ENCODE measurements at places on chromosomes 11 and 22.

- no peak for DNase-seq
Observed at GRCh38 chr22:20524004-20524481, 16.6 kb downstream of the MED15 start.

GRCh38 chr11:72585762-72586311, 88.4 kb downstream of the PDE2A start:
- DNase-seq = no peak

GRCh38 chr22:35390933-35391332, 9.0 kb upstream of the MCM5 start:
- DNase-seq = no peak

DNA sequence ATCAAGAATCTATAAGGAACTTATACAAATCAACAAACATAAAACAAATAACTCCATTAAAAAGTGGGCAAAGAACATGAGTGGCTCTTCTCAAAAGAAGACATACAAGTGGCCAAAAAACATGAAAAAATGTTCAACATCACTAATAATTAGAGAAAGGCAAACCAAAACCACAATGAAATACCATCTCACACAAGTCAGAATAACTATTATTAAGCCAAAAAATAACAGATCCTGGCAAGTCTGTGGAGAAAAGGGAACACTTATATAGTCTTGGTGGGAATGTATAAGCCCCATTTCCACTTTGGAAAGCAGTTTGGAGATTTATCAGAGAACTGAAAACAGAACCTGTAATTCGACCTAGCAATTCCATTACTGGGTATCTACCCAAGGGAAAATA, 921.0 kb downstream of the KCNA4 start:
- no peak for DNase-seq

GRCh38 chr11:118016104-118016503, 29.9 kb downstream of the IL10RA start:
- DNase-seq = peak; percentile 72

DNA sequence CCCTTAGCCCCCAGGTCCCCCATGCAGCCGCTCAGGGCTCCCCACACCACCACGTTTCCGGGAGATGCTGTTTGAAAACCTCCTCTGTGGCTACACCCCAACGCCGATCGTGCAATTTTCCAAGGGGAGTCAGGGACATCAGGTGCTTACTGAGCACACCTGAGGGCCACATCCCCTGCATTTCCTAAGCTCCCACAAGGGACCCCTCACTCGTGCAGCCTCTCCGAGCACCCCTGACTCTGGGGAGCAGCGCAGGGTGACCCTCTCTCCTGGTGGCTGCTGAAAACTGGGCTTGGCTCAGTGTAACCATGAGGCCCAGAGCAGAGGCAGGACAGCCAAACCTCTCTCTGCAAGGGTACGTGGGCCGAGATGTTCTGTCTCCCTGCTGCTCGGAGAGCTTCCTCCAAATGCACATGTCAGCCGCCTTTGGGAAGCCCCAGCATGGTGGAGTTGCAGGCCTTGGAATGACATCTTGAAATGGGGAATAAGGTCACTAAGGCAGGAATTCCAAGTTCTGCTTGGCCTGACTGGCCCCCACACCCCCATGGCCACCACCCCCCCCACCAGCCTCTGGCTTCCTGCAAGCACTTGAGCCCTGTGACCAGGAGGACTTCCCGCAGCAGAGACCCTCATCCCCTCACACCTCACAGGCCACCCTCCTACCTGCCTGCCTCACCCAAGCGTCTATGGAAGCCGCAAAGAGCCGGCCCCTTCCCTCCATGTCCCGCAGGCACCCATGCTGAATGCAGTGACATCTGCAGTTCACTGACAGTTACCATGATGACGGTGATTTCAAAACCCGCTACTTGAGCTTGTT, 257.4 kb downstream of the BRD1 start:
- no peak for DNase-seq

DNA sequence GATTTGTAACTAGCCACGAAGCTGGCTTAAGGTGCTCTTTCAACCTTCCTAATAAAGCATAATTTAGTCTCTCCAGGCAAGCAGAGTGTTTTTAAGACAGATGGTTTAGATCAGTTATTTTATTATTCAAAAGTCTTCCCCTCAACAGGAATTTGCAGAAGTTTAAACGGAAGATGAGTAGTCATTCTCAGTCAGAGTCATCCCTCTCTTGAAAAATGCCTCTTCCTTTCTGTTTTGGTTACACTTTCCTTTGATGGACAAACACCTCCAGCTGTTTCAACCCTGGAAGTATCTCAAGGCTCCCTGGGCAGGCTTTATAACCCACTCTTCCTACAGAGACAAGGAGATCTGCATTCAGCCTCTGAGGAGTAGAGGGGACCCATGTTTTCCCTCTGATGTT, 60.3 kb upstream of the POU2AF2 start:
- DNase-seq = peak; percentile 23

DNA sequence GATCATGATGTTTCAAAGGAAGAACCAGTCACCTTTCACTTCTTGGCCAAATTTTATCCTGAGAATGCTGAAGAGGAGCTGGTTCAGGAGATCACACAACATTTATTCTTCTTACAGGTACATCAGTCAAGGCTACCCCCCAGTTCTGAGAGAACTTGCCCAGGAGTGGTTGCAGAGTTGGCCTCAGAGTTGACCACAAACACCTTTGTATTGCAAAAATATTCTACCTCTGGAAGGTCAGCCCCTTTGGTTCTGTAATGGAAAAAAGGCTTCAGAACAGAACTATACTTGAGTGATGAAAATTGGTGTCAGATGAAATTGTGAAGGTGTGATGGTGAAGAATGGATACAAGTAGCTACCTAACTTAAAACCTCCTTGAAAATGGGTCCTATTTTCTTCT, 35.7 kb downstream of the NF2 start:
- no peak for DNase-seq

DNA sequence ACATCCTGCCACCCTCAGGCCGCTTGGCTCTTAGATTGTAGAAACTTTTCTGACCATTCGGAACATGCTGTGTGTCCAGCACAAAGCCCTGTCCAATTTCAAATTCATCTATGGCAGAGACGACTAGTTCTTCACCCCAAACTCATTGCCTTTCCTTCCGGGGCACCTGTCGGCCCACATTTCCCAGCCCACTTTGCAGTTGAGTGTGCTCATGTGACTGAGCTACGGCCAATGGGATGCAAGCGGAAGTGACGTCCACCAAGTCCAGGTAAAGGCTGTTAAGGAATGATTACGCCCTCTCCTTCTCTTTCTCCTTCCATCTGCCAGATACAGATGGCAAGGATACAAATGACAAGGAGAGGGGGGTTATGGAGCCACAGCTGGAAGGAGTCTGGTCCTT, 32.5 kb downstream of the SYT13 start:
- no peak for DNase-seq

DNA sequence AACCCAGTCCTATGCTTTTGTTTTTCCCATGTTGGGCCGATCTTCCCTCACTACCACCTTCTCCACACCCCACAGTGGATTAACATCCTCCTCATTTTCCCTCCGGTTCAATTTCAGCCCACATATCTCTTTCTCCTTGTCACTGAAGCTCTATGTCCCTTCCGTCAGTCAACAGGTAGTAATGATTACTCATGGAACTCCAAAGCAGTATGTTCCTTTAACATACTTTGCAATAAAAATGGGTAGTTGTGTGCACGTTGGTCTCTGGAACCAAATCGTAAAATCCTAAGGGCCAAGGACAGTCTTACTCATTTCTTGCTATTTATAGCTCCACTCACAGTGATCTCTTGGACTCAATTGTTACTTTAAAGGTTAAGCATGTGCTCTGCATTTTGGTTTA, 20.2 kb downstream of the AMOTL1 start:
- DNase-seq = no peak

- no peak for DNase-seq
Observed at GRCh38 chr11:31233425-31233824, 136.1 kb downstream of the DCDC1 start.

- DNase-seq = no peak
Observed at GRCh38 chr22:33563220-33563964, 356.9 kb downstream of the LARGE1 start.

GRCh38 chr11:57547854-57548377, 10.5 kb downstream of the SMTNL1 start:
- peak; percentile 72 for DNase-seq
